NCI-H2227 treated with DMSO at 0.1 percent for 48 hours (cell line): ENCODE measurements at places on chromosomes 1 and 21.

- DNase-seq: peak; percentile 27
These were observed 315.0 kb upstream of the LRRC7 start for GRCh38 chr1:69252696-69253095.

- no peak for DNase-seq
These were observed 150.1 kb upstream of the RUNX1 start for GRCh38 chr21:35198982-35199732.

DNA sequence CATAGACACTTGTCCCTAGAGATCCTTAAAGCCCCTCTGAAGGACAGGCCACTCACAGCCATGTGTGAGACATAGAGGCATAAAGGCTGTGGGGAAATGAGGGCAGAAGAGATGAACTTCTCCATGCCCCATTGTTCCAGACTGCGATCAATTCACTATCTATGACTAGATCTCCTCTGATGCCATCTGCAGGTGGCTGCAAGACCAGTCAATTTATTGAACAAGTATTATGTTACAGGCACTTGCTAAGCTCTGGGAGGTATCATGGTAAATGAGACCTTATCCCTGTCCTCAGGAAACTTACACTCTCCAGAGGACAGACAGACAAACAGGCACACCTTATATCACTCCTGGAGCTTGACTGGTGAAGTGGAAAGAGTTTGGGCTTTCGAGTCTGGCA lies 22.9 kb downstream of the UBIAD1 start:
- DNase-seq: no peak

DNA sequence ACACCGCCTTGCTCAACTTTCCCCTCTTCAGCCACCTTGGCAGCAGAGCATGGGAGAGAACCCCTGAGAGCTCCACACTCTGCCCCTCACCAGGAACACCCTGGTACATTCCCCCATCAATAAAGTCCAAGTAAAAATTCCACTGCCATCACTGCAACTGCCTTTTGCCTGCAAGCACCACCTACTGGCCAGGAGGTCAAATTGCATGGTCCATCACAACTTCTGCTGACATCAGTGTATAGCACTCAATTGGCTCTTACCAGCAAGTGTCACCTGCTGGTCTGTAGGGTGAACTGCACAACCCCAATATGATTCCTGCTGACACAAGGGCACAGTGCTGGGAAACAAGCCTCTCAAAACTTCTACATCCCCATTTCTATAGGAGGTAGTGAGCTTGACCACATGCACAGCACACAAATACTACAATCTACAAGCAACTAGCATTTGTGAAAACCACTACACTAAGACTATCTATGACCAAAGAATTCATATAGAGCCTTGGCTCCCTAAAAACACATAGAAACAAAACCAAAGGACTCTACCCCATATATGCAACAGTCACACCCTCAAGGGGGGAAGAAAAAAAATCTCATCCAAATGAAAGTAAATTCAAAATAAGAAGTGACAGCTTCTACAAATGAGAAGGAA lies 69.2 kb downstream of the FASLG start:
- DNase-seq: no peak

GRCh38 chr1:7108251-7108650 lies 323.0 kb downstream of the CAMTA1 start:
- DNase-seq: no peak

- DNase-seq: no peak
These were observed 112.0 kb downstream of the ST3GAL3 start for GRCh38 chr1:43819357-43819756.

GRCh38 chr1:6427441-6428390 lies 3.1 kb downstream of the ESPN start:
- DNase-seq: no peak

GRCh38 chr1:50978852-50979781 lies 9.1 kb downstream of the CDKN2C start:
- DNase-seq: no peak

- DNase-seq: no peak
These were observed 162.8 kb upstream of the ADAMTS5 start for GRCh38 chr21:27129694-27130093.

DNA sequence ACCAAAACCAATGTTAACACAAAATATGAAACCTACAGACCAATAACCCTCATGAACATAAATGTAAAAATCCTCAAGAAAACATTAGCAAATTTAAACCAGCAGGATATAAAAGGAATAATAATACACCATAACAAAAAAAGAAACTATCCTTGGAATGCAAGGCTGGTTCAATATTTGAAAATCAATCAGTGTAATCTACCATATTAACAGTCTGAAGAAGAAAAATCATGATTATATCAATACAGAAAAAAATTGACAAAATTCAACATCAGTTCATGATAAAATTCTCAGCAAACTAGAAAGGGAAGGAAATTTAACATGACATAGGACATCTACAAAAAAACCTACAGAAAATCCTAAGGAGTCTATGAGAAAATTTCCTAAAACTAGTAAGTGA lies 19.8 kb downstream of the PRMT2 start:
- DNase-seq: no peak
